Activated naive CD4-positive, alpha-beta T cell treated with anti-CD3 and anti-CD28 coated beads, Interleukin-2, amount 50 U/mL, for 72 hours (primary cell): ENCODE measurements at places on chromosomes 5 and 9. TPM values are rescaled to one million over a fixed set of nuclear protein-coding genes. Genes with fewer than 3 reads are reported as not detected.

DNA sequence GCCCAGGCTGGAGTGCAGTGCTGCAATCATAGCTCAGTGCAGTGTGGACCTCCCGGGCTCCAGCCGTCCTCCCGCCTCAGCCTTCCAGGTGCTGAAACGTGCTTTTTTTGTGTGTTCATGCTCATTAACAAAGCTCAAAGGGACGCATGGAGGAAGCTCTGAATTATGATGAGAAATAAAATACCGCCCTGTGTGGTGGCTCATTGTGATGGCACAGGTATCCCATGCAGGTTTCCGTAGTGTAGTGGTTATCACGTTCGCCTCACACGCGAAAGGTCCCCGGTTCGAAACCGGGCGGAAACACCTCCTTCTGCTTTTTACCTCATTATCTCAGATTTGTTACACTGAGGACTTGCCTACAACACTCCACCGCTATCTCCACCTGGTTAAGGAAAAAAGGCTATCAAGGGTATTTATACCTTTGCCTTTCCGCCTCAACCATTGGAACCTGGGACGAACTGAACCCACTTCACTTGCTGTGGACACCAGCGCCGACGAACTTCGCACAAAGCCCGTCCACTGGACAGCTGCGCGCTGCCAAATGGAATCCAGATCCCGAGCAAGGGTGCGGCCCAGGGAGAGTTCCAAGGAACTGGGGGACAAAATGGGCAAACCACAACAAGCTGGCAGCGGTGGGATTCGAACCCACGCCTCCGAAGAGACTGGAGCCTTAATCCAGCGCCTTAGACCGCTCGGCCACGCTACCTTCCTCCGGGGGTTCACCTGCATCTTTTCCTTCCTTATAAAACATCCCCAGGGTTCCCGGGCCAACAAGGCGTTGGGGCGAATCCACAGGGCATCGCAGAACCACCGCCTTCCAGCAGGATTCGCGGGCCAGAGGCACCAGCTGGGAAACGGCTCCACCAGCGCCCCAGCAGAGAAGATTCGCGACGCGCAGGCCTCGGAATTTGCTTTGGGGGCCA lies 26.3 kb downstream of the OR2V2 start:
- DNase-seq = peak; percentile 69

GRCh38 chr5:131773805-131774204 lies 23.0 kb downstream of the FNIP1 start:
- DNase-seq = no peak

DNA sequence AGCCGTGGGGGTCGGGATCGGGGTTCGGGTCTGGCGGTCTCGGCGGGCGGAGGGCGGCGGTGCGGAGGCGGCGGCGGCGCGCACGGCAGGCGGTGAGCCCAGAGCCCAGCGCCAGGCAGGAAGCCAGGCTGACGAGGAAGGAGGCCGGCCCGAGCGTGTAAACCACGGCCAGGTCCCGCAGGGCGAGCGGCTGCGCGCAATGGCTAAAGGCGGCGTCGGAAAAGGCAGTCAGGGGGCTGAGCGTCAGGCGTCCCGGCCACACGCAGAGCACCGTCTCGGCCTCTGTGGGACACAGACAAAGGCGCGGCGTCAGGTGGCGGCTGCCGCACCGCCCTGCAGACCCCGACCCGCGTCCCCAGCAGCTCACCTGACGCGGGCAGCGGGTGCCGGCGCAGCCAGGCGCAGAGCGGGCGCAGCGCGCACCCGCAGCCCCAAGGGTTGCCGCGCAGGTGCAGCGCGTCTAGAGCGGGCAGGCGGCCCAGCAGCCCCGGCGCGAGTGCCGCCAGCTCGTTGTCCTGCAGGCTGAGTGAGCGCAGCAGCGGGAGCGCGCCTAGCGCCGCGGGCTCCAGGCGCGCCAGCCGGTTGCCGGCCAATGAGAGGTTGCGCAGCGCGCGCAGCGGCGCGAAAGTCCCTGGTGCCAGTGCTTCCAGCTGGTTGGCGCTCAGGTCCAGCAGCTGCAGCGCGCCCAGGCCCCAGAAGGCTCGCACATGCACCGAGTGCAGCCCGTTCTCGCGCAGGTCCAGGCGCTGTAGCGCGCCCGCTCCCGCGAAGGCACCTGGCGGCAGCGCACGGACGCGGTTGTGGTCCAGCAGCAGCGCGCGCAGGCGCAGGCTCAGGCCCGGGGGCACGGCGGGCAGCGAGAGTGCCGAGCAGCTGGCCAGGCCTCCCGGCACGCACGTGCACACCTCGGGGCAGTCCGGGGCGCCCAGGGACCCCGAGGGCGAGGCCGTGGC lies 671 bp downstream of the LRRC26 start:
- peak; percentile 36 for DNase-seq

GRCh38 chr5:171537070-171537849 lies 117.8 kb downstream of the FGF18 start:
- DNase-seq = no peak

Gene AIF1L
- 3.1 TPM for total RNA-seq

DNA sequence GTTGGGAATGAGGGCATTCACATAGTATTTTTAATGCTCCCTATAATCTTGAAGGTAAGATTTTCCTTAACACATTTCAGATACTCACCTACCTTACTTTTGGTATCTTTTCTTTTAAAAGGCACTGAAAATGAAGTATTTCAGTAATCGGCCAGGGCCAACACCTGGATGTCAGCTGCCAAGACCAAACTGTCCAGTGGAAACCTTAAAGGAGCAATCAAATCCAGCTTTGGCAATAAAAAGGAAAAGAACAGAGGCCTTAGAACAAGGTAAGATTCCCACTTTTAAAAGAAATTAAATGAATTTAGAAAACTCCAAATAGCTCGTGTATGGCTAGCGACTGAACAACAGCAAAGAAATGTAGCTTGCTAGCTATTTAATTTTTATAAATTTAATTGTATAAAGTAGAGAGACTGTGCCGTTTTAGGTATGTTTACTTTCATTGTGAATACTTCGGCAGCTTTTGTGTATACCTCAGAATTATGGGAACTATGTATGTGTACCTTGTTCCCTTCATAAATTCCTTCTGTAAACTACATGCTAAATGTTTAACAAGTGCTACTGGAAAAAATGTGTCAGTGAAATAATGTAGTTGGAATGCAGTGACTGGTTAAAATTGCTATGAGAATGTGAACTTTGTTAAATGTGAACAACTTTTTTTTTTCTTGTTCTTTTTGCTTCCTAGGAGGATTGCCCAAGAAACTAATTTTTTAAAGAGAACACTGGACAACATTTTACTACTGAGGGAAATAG lies 41.9 kb downstream of the CDK7 start:
- no peak for DNase-seq

Gene ARRDC1
- 34.4 TPM for total RNA-seq

GRCh38 chr5:13303445-13303844 lies 641.0 kb downstream of the DNAH5 start:
- DNase-seq = no peak

Gene JAK2
- total RNA-seq = 30.4 TPM

Gene ACOT12
- total RNA-seq = not detected

DNA sequence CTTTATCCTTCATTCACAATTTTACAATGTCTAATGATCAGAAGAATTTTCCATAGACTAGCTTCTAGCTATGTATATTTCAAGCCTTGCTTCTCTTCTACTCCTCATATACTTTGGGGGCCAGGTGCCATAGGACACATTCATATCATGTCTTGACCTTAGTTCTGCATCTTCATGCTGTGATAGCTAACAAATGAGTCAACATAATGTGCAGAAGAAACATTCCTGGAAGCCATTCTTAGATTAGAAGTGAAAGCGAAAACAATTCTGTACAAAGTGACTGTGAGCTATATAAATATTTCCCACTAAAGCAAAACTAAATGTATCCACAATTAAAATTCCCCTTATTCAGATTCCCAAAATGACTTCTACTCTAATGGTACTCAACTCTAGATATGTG lies 320.2 kb upstream of the NREP start:
- no peak for DNase-seq

- DNase-seq = no peak
Observed at GRCh38 chr5:75716715-75717081, 539 bp downstream of the POC5 start.

GRCh38 chr9:137988051-137988450 lies 110.5 kb downstream of the CACNA1B start:
- no peak for DNase-seq

DNA sequence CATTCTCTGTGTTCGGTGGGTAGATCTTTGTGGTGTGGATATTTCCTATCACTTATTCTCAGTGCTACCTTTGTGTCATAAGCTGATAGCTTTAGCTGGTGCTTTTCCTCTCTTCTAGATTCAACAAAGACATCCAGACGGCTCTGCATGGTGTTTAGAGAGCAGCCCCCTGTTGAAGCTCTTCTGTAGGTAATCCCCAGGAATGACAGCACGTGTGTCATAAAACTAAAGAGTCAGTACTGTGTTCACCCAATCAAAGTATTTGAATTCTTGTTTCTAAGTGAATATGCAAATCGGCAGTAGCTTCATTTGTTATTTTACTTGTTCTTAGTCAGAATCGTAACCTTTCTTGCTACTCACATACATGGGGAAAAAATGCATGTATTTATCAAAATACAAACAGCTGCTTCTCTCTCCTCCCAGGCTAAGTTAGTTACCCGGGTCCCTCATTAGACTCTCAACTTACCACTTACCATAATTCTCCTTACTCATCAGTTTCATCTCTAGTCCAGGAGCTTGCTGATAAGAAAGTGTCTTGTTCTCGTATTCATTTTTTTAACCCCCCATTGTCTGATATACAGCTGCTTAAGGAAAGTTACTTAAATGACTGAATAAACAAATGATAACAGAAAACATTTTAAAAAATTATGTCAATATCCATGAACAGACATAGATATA lies 1696.0 kb upstream of the WWC1 start:
- no peak for DNase-seq

Gene PPP3R2
- not detected for total RNA-seq

- DNase-seq = no peak
Observed at GRCh38 chr5:150401376-150402228, 11.1 kb downstream of the CD74 start.

Gene BOD1
- 24.4 TPM for total RNA-seq

DNA sequence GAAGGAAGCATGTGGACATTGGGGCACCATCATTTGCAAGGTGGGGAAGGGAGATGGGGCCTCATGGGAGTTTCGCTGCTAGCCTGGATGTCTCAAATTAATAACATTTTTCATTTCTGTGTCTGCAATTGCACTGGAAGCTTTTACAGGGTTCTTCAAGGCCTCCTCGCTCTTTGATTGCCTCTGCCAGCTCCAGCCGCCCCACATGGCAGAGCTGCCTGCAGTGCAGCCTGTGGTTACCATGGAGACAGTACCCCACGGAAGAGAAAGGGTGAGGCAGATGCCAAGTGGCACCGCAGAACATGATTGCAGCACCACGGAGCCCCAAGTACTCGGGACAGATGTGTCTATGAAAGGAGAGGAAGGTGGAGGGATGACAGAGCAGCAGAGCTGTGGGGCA lies 25.4 kb downstream of the CTNND2 start:
- DNase-seq = no peak

DNA sequence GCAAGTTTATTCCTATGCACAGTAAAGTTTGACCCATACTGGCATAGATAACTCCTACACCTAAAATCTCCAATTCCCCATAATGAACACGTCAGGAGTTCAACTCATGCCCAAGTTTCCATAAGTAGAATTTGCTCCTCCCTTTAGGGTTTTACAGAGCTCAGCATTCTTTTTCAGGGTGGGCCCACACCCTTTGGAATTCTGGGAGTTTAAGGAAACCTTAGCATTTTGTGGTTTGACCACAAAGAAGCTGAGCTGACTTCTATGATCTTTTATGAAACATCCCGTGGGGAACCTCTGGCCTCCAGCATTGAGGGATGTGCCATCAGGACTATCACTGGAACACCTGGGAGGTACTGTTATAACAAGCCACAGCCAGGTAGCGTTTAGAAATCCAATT lies 220.6 kb upstream of the MAP3K1 start:
- DNase-seq = no peak

Gene OLFML2A
- not detected for total RNA-seq

Gene AMBP
- not detected for total RNA-seq

Gene PDCD1LG2
- total RNA-seq = 0.87 TPM

GRCh38 chr5:53322257-53322656 lies 158.2 kb upstream of the FST start:
- DNase-seq = no peak

Gene ATG10
- total RNA-seq = 4.5 TPM

Gene ZDHHC21
- total RNA-seq = 7.9 TPM

DNA sequence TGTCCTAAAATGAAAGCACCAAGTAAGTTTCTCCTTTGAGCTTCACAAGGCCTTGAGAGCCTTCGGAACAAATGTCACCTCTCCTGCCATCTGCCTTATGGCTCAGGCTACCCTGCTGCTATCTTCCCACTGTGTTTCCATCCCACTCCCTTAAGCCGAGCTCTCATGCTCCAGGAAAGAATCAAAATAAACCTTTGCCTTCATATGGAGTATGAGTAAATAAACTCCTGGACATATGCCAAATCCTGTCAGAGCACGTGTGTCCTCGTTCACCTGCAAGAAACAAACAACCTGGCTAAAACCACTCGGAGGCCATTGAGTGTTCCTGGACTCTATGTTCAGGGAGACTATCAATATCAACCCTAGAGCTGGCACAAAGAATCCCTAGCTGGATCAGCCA lies 122.3 kb upstream of the CCDC112 start:
- no peak for DNase-seq

- no peak for DNase-seq
Observed at GRCh38 chr5:178106556-178107239, 6.6 kb upstream of the N4BP3 start.

Gene LRRTM2
- total RNA-seq = not detected

Gene NR4A3
- total RNA-seq = 19.2 TPM

DNA sequence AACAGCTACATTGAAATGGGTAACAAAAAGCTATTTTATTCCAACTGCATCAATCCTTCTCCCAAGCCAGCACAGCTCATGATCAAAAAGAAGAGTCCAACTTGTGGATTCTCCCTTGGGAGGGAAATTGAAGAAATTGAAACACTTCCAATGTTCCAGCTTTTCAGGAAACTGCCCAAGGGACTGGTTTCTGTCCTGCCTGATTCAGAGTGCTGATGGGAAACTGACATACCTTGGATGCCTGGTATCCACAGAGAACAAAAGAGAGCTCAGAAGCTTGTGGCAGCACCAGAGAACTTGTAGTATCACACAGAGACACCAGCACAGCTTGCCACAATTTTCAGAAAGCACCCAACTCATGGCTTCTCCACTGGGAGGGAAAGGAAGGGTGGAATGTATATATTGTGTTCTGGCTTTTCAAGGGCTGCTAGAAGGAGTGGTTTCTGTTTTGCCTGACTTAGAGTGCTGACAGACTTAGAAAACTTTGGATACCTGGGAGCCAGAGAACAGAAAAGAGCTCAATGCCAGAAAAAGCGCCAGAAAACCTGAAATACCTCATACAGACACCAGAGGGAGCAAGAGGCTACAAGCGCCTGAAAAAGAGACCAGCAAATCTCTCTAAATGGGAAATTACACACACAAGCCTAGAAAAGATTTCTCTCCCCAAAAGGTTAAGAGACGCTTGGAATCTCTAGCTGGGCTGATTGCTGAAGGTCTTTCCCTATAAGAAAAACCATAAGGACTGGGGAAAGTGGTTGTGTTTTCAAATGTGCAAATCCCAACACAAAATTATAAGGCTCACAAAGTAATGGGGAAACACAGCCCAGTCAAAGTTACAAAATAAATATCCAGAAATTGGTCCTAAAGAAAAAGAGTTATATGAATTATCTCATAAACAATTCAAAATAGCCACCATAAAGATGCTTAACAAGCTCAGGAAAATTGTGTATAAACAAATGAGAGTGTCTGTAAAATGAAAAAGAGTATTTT lies 178.8 kb downstream of the SPOCK1 start:
- DNase-seq = peak; percentile 36

- DNase-seq = no peak
Observed at GRCh38 chr9:81579381-81579780, 110.0 kb downstream of the TLE1 start.
